ENCODE measurements at places on chromosomes 6 and 20.

DNA sequence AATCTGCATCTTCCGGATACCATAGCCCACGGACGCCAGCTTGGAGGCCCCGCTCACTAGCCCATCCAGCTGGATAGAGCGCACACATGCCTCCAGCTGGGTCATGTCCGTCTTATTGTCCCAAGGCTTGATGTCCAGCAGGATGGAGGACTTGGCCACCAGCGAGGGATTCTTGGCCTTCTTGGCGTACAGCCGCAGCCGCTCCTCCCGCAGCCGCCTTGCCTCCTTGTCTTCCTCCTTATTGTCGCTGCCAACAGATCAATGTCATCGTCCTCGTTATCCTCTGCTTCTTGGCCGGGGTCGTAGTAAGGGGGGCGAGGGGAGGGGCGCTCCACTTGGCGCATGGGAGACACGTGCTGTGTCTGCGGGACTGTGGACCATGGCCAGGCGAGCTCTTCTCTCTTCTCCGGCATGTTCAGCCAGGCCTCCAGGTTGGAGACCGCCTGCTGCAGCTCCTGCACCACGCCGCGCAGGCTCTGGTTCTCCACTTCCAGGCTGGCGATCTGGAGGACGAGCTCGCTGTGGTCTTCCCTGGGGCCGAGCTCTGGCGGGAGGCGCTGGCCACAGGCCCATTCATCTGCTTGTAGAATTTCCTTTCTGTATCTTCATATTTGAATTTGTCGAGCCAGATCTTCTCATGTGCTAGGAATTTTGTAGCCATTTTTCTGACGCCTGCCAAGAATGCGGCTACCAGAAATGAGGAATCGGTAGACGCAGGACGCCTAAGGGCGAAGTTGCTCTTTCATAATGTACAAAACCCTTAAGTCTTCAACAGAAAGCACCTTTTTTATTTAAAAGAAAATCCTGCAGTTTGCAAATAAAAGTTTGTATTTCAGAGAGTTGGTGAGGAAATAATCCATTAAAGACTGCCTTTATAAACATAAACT, 60.1 kb upstream of the PTPRK start:
- DNase-seq: no peak

GRCh38 chr20:22984606-22985005, 50.5 kb upstream of the SSTR4 start:
- peak; percentile 7 for DNase-seq

GRCh38 chr6:133551847-133552341, 310.7 kb downstream of the EYA4 start:
- DNase-seq: peak; percentile 95

DNA sequence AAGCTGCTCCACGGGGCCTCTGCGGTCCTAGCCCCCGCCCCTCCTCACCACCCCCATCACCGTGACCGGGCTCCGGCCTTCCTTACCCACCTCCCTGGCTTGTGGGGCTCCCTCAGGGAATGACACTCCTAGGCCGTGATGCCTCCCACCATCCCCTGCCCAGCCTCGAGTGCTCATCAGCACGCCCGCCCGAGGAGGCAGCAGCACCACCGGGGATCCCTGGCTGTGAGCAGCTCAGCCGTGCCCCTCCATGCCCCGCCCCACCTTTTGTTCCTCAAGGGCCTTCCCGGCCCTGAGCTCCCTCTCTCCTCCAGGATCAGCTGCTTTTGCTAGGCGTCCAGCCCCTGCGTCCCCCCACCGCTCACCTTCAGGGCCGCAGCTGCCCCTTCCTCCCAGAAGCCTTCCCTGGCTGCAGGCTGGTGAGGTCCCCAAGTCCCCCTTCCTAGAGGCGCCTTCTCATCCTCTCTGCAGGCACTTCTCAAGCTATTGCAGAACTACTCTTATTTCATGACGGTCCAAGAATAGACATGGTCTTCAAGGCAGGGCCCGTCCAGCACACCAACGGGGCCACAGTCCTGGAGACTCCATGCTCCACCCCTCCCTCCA, 3.0 kb downstream of the FNDC11 start:
- no peak for DNase-seq

DNA sequence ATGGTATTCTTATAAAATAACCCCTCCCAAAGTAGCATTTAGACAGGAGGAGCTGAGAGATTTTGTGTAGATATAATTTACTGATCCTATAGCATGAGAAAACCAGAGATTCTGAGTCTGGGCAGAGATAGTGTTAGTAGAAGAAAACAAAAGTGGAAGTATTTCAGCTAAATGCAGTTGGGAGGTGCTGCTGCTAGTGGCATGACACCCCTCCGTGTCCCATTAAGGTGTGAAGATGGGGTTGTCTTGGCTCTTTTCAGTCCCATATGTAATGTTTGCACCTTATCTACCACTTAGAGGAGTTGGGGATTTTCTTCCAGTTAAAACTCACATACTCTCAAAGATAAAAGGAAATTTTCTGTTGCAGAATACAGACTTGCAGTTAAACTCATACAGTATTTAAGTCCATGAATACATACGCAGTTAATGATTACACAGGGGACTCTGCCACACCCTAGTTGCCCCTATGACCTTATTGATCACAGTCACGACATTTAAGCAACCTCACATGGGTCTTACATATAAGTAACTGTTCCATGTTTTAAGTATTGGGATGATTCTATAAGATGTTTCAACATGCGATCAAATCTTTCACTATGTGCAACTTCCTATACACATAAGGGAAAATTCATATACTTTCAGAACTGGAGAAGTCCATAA, 11.5 kb downstream of the TAAR2 start:
- DNase-seq: no peak

DNA sequence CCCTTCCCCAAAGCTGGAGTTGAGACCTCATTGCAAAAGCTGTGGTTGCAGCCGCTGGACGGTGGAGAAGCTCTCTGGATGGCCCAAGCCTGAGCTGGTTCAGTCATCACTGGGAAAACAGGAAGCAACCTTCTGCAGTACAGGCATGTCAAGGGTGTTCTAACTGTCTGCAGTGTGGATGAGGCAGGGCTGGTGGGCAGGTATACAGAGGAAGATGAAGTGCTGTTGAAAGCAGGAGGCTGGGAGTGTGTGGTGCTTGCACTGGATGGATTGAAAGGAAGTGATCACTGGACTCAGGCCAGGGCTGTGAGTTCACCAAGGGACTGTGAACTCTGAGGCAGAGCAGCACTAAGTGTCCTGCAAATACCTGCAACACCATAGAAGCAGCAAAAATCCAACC, 89.0 kb upstream of the NOX3 start:
- no peak for DNase-seq

- DNase-seq: no peak
These were observed 29.3 kb downstream of the RIN2 start for GRCh38 chr20:19787366-19787765.

All from fibroblast of skin of right quadriceps (primary cell).